Dermis blood vessel endothelial cell (primary cell): ENCODE measurements at places on chromosomes 12 and 14. TPM values are rescaled to one million over a fixed set of nuclear protein-coding genes. Genes with fewer than 3 reads are reported as not detected.

PMEL gene
- 0.37 and 1.5 TPM in 2 replicates for total RNA-seq

CCDC184 gene
- total RNA-seq: 0.05 TPM in 1 of 2 replicates, not detected in the other

KITLG gene
- total RNA-seq: 8.8 and 13.1 TPM in 2 replicates

APOLD1 gene
- total RNA-seq: 35.6 and 63.8 TPM in 2 replicates

NAA25 gene
- 19.2 and 27.4 TPM in 2 replicates for total RNA-seq

SMARCD1 gene
- 70.1 and 163 TPM in 2 replicates for total RNA-seq

MLXIP gene
- total RNA-seq: 16.7 and 35.7 TPM in 2 replicates

AMN1 gene
- 17.5 and 18.1 TPM in 2 replicates for total RNA-seq

SIX4 gene
- total RNA-seq: 0.51 and 1.0 TPM in 2 replicates

B3GNT4 gene
- total RNA-seq: 0.17 TPM in 1 of 2 replicates, not detected in the other

SLC48A1 gene
- 19.2 and 22.1 TPM in 2 replicates for total RNA-seq

PMCH gene
- 0.23 TPM in 1 of 2 replicates, not detected in the other for total RNA-seq

TSHR gene
- total RNA-seq: not detected in 2 replicates

TRHDE gene
- 0.05 and 0.51 TPM in 2 replicates for total RNA-seq

NEUROD4 gene
- not detected in 2 replicates for total RNA-seq

PRIMA1 gene
- not detected in 2 replicates for total RNA-seq

BCL2L14 gene
- total RNA-seq: not detected in 2 replicates

OVCH1 gene
- not detected in 2 replicates for total RNA-seq

ADCY4 gene
- total RNA-seq: 68.4 and 138 TPM in 2 replicates

SCN8A gene
- 0.42 and 1.5 TPM in 2 replicates for total RNA-seq

STYK1 gene
- total RNA-seq: 4.6 and 7.9 TPM in 2 replicates

CFAP251 gene
- 0.56 and 2.9 TPM in 2 replicates for total RNA-seq

SRRM4 gene
- not detected in 2 replicates for total RNA-seq

PRKD1 gene
- total RNA-seq: 15.9 and 16.5 TPM in 2 replicates

AKAP6 gene
- total RNA-seq: 0.51 and 0.79 TPM in 2 replicates
